ENCODE measurements at places on chromosomes 7 and 10.

DNA sequence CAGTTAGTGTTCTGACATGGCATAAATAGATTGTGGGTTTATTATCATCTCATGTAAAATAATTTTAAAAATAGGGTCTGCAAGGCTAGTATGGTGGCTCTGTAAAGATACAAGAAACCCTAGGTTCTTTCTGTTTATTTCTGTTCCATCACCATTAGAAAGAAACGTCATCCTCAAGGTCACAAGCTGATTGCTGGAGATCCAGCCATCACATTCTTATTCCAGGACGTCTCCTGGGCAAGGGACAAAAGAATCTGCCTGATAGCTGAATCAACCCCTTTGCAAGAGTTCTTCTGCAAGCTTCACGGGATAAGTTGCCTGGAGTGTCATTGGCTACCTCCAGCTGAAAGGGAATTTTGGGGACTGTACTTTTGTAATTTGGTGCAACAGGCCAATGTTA is 184.4 kb downstream of the CAMK1D start:
- DNase-seq: no peak

- no peak for DNase-seq
Measured at GRCh38 chr7:124444696-124445480, 320.7 kb downstream of the GPR37 start.

DNA sequence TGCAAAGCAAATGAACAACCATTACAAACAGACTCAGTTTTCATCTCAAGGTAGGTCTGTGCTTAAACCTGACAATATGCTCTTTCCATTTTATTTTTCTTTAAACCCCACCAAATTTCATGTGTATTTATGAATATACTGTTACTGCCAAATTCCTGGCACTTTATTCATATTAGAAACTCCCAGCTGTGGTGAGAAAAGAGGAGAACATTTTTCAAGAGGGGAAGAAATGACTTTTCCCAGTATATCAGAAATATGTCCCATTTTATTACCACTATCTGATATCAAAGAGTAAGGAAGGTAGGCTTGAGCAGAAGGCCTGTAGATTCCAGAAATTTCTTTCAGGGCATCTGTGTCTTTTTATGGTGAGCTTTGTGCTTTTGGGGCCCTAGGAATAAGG is 189.6 kb downstream of the ADAM12 start:
- DNase-seq: no peak

DNA sequence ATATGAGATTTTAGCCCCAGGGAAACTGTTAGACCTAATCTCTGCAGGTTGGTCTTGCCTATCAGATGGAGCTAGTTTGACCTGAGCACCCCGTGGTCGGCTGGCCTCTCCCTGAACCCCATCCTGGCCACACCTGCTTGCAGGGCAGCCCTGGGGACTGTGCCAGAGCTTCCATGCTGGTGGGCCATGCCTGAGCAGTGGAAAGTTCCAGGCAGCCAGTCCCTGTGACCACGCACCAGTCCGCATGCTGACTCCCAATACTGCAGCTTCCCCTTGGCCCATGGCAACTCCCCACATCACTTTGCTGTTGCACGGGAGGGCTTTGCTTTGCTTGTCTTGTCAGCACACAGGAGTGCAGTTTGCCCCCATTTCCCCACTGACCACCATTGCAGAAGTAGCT is 427.8 kb upstream of the SEMA3D start:
- DNase-seq: no peak

GRCh38 chr7:29424295-29424983 is 139.2 kb upstream of the PRR15 start:
- no peak for DNase-seq

DNA sequence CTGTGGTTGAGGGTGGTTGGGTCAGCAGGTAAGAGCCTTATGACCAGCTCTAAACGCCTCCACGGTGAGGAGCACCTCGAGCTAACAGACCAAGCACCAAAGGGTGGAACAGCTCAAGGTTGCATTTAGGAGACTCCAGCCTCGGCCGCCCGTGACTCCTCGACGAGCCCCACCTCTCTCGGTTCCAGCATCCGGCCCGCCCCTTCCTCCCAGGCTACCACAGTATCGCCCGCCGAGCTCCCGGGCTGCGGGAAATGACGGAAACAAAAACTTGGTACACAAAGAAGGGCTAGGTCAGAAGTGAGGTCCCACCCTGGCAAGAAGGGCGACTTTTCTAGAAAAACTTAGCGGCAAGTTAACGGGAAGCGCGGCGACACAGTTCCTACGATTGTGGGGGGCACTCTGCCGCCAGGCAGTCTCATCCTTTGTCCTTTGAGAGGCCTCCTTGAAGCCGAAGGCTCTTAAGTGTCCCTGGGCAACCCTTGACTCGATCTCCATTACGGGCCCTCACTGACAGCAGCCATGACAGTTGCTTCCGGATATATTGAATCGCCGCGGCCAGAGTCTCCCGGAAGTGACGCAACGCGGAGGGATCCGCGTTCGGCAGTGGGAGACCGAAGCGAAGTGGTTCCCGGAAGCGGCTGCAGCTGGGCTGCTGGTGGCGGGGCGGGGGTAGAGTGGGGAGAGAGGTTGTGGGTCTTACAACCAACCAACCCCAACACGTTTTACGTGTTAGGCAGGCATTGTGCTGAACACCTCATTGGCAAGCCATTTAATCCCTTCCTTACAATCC is 40.2 kb upstream of the ZNF518A start:
- DNase-seq: peak; percentile 95

DNA sequence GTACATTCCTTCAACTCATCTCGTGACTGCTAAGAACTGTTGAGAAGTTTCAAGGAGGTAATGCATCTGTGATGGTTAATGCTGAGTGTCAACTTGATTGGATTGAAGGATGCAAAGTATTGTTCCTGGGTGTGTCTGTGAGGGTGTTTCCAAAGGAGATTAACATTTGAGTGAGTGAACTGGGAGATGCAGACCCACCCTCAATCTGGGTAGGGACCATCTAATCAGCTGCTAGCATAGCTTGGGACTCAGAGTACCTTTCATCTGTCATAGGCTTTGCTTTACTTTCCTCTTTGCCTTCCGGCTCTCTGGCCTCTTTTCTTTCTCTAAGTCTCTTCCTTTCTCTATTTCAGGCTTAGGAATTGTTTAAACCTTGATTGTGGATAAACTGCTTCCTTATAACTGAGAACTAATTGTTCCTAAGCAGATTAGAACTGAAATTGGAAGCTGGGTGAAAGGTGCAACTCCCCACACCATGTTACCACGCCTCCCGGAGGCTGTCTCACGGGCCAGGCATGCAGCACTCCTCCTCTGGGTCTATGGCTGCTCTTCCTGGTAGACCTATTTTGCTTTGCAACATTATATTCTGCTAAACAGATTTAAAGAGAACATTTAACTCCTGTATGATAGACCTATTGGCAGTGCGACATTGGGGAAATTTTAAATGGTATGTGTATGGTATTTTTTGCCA is 298.2 kb downstream of the CCSER2 start:
- DNase-seq: no peak

DNA sequence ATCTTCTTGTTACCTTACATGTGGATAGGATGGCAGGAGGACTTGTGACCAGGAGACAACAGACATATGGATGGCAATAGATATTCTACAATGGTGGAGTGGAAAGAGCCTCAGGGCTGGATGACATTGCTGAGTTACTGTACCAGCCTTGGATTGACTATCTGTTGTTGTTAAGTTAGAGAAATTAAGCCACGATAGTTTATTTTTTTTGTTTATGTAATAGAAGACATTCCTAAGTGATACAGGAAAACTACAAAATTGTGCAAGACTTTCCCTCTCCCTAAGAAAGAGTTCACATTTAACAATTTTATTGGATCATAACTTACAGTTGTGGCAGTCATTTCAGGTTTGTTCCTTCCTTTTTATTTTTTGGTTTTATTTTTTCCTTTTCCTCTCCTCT is 230.7 kb upstream of the CACNA2D1 start:
- no peak for DNase-seq

DNA sequence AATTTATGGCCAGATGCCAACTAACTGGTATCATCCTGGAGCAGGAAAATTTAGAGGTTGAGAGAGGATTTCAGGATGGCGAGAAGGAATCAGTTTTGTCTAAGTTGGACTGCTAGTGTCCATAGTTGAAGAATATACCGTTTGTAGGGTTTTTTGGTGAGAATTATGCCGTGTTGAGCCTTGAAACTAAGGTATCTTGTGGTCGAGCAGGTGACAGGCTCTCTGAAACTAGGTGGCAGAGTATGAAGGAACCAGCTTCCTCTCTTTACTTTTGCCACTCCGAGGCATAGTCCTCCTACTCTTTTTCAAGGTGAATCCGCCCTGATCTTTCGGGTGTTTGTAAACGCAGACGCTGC is 9.7 kb downstream of the MDFIC start:
- peak; percentile 55 for DNase-seq

DNA sequence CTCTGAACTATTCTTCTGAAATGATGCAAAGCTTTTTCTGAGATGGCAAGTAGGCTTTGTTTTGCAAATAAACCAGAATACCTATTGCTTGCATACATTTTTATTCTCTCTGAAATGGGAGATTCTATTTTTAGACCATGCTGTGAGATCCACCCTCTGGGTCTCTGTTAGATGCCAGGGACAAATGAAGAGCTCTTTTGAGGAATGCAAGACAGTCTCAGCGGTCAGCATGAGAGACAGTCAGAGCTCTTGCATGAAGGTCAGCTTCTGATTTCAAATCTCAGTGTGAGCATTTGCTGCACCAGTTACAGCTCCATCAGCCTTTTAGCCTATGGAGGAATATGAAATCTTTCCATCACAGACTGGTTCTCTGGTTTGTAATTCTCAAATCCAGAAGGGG is 429.9 kb upstream of the KLF6 start:
- DNase-seq: no peak

Data from activated CD4-positive, alpha-beta T cell treated with anti-CD3 and anti-CD28 coated beads for 36 hours (primary cell).